ENCODE measurements at places on chromosomes 1 and 21.

DNA sequence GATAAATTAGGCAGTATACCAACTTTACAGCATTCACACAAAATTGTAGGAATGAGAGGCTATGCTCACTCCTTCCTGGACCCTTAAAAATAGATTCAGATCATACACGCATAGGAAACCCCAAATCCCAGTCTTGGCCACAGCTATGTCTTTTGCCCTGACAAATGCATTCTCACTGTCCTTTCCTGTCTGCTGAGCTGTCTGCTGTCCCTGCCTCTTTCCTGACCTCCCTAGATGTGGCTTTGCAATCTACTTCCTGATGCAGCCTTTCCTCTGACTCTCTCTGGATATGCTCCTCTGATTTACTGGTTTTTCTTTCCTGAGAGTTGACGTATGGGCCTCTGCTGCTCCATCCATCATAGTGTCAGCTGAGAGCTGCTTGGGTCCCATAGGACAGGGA lies 59.8 kb upstream of the SLC35F3 start:
- DNase-seq = no peak

GRCh38 chr21:45404730-45405270 lies at the start of gene COL18A1:
Gene COL18A1 (plus strand): TSS chr21:45405165. CDS start chr21:45405231, 66 bp downstream.
- peak; percentile 12 for DNase-seq

- no peak for DNase-seq
These were observed 5.4 kb downstream of the TMEM59 start for GRCh38 chr1:54047384-54048305.

DNA sequence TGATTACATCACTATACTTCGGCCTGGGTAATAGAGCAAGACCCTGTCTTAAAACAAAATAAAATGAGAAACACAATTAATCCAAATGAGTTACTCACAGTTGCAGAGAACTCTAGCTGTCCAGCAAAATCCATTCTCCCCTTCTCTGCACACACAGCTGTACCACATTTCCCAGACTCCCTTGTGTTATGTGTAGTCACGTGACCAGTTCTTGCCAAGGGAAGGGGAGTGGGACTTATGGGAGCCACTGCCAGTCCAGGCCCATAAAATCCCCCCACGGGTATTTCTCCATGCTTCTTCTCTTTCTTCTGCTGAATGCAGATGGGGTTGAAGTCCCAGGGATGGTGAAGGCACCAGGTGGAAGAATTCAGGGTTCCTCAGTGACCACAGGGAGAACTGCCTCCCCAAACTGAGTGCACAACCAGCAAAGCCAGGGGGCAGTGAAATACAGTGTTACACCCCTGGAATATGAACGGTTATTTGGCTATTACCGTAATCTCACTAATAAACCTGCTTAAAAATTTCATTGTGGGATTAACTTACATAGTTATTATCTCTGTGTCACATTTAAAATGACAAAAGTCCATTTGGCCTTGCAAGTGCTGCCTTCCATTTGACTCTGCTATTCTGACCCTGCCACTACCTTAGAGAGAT lies 85.6 kb upstream of the FMN2 start:
- no peak for DNase-seq

- DNase-seq = no peak
These were observed 31.8 kb upstream of the CFHR4 start for GRCh38 chr1:196856053-196856452.

- DNase-seq = no peak
These were observed 41.7 kb downstream of the COL24A1 start for GRCh38 chr1:86114816-86115400.

- no peak for DNase-seq
These were observed 1044.1 kb upstream of the B3GALT2 start for GRCh38 chr1:194230351-194231144.

DNA sequence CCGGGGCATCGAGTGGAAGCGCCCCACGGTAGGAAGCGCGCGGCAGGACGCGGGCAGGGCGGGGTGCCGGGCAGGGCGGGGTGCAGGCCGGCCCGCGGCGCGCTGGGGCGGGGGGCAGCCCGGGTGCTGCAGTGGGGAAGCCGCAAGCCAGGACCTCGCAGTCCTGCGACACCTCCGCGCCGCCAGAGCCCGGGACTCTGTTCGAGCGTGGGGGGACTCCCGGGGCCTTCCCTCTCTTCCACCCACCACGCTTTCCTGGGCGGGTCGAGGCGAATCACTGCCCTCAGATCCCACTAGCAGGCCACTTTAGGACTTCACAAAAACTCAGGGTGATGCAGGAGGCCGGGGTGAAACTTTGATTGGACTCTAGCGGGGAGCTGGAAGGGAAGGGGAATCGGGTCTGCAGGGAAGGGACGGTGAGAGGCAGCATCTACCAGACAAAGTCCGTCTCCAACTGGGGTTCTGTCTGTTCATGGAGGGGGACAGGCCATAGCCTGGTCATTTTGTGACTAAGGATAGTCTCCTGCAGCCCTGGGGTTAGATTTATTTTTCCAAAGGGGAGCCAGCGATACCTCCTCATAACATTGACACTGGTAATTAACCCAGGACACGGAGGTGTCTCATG lies 623 bp downstream of the CAPN2 start:
- no peak for DNase-seq

- DNase-seq = no peak
These were observed 95.4 kb downstream of the INTS7 start for GRCh38 chr1:211939876-211940468.

GRCh38 chr1:203570805-203571204 lies 55.8 kb upstream of the ATP2B4 start:
- DNase-seq = no peak

GRCh38 chr1:17558541-17558940 lies 19.0 kb downstream of the ARHGEF10L start:
- no peak for DNase-seq
